ENCODE measurements at places on chromosomes 4 and X.
A peak's percentile ranks its signal among the peaks of the same experiment; 100 is the strongest.

GRCh38 chr4:95355021-95355420 lies 193.8 kb downstream of the UNC5C start:
- no peak for DNase-seq

DNA sequence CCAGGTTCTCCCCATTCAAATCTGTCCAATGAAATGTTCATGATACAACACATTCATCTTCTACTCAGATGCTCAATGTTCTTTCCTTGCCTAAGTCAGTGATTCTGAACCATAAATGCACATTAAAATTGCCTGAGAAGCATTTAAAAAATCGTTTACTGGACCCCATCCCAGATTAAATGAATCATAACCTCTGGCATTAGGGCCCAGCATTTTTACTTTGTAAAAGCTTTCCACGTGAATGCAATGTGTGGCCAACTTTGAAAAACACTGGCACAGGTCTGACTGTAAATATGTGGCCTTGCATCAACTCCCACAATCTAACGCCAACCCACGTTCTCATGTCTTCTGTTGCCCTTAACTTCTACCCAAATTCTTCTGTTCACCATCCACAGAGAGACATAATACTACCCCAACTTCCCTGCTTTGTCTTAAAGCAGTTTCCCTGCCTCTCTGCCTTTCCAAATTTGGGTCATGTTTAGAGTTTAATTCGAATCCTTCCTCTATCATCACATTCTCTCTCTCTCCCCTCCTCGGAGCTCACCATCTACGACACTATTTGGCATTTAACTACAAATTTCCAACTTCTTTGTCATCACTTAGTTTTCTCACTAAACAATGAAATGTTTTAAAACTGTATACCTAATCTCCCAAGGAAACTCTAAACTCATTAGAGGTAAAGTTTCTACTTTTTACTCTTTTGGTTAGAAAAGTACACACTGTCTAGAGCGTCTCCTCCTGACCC lies 78.7 kb downstream of the PRKG2 start:
- DNase-seq = no peak

GRCh38 chr4:94926936-94927335 lies 169.2 kb downstream of the BMPR1B start:
- no peak for DNase-seq

GRCh38 chrX:22399437-22400192 lies 126.9 kb downstream of the CBLL2 start:
- DNase-seq = no peak

DNA sequence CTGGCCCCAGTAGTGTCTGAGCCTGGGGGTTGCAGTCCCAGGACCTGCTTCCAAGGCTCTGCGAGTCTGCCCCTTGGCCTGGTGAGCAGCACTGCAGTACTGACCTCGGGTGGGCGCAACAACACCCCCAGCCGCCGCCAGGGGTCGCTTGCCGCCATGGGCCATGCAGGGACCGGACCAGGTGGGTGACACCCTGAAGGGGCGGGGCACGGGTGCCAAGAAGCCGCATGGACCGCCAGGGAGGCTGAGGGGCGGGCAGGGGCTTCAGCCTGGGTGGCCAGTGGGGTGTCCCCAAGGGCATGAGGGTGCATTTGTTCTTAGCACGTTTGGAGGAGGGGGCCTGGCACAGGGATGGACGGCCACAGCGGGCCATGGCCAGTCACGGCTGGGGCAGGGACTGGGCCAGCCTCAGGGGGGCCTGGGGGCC lies 25.0 kb downstream of the TACC3 start:
- peak; percentile 84 for DNase-seq

DNA sequence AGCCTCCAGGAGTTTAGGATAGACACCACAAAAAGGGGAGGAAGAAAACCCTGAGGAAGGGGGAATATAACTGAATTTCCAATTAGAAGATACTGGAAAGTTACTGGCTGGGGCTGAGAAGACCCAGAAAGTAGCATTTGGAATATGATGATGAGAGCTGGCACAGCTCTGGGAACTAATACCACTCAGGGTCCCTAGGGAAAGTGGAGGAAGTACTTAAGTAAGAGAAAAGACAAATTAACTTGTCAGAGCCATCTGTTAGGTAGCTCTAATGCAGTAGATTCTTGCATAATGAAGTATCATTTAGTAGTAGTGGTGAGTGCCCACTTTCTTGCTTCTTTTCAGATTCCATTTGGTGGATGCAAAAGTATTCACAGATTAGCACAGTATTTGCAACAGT lies 90.8 kb upstream of the TSPAN5 start:
- DNase-seq = no peak

DNA sequence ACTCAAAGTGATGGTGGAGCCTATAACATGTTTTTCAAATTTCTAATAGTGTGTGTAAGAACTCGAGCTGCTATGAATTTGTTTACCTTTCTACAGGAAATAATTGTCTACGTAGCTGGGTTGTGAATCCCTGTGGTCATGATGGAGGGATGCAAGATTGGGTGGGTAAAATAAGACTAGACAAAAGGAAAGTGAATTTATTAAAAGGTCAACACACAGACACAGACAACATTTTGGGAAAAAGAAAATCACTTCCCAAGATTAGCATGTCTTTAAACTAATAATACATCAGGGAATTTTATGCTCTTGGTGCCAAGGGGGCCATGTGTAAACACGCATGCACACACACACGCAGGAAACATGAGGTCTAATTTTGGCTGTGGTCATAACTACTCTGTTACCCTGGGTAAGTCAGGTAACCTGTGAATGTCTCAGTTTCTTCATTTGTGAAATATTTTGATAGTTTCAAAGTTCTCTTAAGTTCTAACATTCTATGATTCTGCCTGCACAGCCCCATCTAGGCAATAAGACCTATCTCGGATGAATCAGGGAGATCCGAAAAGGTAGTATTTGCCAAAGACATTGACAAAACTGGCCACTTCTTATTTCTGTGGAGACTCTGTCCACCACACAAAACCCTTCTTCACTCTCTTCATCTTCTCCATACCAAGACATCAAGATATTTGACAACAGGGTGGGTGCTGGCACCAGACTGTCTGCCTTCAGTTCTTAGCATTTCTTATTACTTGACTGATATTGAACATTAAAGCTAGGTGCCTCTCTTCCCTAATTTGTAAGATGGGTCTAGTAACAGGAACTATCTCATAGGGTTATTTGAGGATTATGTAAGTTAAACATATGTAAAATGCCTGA lies 1.6 kb upstream of the UNC5C start:
- DNase-seq = no peak

- no peak for DNase-seq
These were observed 213.1 kb upstream of the FAT1 start for GRCh38 chr4:186936496-186937375.

- DNase-seq = no peak
These were observed 16.0 kb upstream of the HPGD start for GRCh38 chr4:174538123-174538875.

GRCh38 chr4:1703867-1704266 lies 8.3 kb downstream of the SLBP start:
- DNase-seq = no peak

GRCh38 chrX:107748506-107748905 lies 27.1 kb downstream of the TSC22D3 start:
- DNase-seq = no peak

DNA sequence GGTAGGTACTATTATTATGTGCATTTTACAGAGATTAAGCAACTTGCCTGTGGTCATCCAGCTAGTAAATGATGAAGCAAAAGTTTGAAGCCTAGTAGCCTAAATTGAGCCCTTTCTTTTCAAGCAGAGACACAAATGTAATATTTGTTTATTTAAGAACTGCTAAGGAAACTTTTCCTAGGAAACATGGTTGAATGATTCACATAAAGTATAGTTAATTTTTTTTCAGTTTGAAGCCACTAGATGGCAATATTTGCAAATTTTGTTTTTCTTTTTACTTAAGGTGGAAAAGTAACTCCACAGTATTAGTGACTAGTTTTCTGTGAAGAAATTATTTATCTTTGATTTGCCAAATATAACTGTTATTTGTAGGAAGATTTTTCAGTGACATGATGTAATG lies 52.8 kb upstream of the ANKRD17 start:
- DNase-seq = peak; percentile 48

GRCh38 chrX:20037186-20037585 lies 46.3 kb upstream of the BCLAF3 start:
- no peak for DNase-seq

DNA sequence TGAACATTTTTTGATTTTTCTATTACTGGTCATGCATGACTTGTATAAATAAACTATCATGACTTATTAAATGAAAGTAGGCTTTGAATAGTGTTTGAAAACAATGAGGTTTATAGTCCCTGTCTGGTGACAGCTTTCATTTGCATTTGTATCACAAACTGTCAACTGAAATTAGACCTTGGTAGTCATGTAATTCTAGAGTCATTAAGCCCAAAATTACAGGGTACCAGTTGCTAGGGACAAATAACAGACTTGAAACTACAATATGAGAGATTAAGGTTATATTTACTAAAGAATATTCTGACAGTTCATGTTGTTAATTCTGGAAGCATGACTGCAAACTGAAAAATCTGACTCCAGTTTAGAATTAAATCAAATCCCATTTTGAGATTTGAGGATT lies 9.2 kb upstream of the VAMP7 start:
- DNase-seq = no peak

DNA sequence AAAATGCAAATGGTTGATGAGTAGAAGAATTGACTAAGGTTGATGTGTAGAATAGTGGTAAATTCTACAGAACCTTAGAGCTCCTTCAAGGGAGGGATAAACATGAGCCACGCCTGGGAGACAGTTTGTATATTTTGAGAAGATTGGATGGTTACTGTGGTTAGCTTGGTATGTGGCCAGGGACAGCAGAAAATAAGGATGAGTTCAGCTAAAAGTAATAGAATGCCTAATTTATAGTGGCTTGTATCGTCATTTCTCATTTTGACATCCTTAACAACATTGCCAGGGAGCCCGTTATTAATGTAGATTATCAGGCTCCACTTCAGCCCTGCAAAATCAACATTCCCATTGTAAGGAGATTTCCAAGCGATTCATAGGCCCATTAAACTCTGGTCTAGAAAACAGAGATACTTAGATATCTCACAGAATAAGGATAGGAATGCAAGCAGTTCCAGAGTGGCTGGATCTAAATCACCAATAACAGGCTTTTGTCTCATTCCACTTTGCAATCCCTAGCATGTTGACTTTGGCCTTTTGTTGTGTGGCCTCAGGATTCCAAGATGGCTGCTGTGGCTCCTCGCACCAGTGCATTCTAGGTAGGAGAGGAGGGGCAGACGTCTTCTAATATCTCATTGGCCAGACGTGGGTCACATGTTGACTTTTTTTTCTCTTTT lies 6.4 kb upstream of the PTTG2 start:
- DNase-seq = no peak

DNA sequence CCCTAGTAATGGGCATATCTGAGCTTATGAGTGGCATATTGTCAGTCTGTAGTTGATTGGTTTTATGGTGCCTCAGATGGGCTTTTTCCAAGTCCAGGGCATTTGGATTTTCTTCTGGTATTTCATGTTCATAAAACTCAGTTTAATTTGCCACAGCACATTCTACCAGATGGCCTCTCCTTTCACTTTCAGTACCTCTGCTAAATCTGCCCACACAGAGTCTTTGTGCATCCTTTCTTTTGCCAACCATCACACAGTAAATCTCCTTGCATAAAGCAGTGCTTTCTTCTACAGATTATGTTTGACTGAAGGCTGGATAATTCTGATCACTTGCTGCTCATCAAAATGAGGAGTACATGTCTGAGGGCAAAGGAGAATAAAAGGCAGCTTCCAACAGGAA lies 98.2 kb downstream of the HS6ST2 start:
- DNase-seq = no peak

DNA sequence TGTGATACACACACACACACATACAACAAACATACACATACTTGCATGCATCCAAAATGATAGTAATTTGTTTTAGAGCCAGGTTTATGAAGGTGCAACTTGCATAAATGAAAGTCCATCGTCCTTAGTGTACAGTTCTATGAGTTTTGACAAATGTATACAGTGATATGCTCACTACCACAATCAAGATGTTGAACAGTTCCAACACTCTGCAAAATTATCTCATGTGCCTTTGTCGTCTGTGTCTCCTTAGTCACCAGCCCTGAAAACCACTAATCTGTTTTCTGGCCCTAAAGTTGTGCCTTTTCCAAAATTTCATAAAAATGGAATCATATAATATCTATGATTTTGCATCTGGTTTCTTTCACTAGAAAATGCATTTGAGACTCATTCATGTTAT lies 67.8 kb upstream of the ANXA3 start:
- no peak for DNase-seq

- no peak for DNase-seq
These were observed 144.0 kb upstream of the ZXDB start for GRCh38 chrX:57447856-57448255.

GRCh38 chrX:15242899-15243555 lies 26.9 kb downstream of the ASB9 start:
- DNase-seq = peak; percentile 20

DNA sequence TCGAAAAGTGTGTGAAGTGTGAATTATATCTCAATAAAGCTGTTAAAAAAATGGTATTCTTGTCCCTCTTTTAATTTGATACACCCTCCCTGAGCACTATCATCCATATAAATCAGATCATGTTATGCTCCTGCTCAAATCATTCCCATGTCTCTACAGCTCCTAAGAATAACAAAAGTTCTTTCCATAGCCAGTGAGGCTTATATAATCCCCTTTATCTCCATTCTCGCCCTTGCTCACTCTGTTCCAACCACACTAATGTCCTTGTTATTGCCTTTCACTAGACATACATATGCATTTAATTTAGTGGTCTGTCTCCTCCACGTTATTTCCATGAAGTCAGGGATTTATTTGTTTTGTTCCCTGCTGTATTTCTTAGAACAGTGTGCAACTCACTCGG lies 10.5 kb downstream of the ZGRF1 start:
- no peak for DNase-seq

DNA sequence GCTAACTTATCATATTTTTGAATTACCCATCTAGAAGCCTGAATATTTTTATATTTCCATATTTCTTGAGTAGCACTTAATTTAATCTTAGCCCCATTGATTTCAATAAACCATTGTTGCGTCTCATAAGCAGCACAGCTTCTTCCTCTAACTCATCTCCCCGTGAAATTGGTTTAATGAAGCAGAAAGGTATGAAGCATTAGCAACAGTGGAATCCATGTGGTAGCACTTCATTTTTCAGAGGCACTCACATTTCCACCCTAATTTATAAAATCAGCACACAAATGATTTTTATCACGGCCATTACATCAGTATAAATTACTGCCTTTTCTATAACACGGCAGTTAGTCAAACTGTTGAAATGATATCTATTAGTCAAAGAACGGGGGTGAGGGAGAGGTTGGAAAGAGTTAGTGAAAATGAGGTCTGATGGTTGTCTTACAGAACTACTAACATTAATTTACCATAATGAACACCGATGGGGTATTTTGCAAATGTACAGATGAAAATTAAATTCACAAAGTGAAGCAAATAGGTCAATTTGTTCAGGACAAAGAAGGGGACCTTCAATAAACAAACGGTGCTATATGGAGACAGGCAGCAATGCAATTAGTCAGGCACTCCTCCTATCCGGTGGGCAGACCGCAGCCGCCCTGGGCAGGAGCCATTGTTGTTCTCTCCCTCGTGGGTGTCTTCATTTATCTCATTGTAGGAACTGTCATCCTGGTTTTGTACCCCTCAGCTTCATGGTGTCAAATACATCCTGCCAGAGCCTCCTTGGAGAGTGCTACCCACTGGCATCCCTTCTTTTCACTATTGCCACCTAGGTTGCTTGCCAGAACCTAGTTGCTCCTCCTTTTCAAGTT lies 205.7 kb downstream of the SOX3 start:
- DNase-seq = no peak

GRCh38 chr4:183961795-183962194 lies 56.7 kb downstream of the STOX2 start:
- no peak for DNase-seq

GRCh38 chrX:100911731-100912130 lies 17.0 kb downstream of the XKRX start:
- DNase-seq = no peak
